ENCODE measurements at places on chromosomes 12 and 14.

GRCh38 chr14:62002642-62003041 is 240.4 kb downstream of the SNAPC1 start:
- no peak for DNase-seq

GRCh38 chr14:41607304-41607775 is 664 bp downstream of the LRFN5 start:
- DNase-seq: no peak

DNA sequence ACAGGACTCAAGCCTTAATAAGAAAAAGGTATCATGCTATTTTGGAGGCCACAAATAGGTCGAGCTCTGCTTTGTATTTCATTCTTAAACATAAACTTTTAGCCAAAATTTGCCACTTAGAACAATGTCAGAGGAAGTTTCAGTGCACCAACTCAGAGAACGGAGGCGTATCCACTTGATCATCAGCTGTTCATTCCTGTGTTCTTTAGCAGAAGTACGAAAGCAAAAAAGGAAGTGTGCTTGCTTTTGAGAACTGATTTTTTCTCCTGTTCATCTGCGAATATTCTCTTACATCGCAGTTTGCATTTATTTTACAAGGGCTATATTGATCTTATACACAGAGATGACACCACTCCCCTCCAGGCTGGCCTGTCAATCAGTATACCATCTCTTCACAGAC is 188.6 kb upstream of the SOX5 start:
- no peak for DNase-seq

- no peak for DNase-seq
Measured at GRCh38 chr14:28780843-28781820, 14.5 kb downstream of the FOXG1 start.

DNA sequence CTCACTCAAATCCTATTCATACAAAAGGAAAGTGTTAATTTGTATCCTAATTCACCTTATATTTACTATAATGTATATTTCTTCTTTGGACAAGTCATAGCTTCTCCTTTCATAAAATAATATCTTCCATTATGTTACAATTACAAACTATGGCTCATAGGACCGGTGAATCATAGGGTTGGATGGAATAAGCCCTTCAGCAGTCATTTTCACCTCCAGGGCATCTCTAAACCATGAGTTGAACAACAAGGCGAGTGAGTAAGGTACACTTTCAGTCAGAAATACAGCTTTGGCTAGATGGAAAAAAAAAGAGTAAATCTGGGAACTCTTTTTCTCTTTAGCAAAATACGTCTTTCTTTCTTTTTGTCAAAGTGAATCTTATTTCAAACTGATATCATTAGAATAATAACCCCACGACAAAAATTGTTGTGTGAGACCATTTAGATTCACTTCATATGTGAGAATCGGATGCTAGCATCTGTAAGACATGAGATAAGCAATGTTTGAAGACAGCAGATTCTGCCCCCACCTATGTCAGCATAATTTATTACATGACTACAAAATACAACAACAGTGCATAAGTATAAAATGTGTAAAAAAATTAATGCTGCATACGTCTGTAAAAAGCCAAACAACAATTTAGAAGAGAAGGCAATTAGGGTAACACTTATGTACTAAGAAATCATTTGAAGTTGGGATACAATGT is 184.4 kb upstream of the SLC38A2 start:
- DNase-seq: no peak

DNA sequence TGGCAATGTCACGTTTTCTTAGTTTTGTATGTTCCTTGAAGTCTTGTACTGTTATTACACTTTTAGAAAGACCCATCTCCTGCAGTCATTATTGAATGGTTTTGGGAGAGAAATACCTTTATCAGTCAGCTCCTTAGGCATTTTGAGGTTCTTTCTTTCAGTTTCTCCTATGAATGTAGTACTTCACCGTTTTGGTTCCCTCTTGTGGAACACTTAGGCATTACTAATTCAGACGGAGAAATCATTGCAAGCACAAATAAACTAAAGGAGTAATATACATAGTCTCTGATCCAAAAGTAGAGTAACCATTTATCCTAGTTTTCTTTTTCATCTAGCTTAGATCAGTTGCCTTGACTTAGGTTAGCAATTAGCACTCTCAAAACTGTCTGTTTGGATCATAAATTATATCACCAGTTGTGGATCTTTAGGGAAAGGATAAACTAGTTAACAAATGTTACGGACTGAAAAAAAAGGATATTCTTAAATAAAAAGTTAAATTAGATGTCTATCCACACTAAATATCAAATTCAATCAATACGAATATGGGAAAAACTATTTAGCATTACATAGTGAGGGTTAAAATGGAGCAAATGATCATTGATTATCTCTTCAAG is 1538.3 kb upstream of the SEL1L start:
- no peak for DNase-seq

DNA sequence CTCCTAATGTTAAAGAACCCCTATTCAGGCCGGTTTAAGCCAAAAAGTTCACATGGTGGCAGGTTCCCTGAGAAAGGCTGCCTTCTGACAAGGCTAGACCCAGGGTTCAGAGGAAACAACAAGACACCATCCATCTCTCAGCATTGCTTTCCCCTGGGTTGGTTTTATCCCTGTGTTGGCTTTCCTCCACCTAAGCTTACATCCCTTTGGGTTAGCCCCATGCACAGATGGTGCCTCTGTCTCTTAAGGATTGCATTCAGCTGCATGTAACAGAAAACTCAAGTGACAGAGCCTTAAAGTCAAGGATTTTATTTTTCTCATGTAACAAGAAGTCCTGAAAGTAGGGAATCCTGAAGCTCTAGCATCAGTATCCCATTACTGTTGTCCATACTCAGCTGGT is 42.8 kb upstream of the RIN3 start:
- DNase-seq: no peak

GRCh38 chr14:51607711-51608110 is 44.0 kb upstream of the FRMD6 start:
- DNase-seq: no peak

- DNase-seq: peak; percentile 94
Measured at GRCh38 chr12:401235-402028, at the start of gene CCDC77. TSS of gene CCDC77 (plus strand) at chr12:401644. CDS start at chr12:409384, 7,740 bp downstream.

DNA sequence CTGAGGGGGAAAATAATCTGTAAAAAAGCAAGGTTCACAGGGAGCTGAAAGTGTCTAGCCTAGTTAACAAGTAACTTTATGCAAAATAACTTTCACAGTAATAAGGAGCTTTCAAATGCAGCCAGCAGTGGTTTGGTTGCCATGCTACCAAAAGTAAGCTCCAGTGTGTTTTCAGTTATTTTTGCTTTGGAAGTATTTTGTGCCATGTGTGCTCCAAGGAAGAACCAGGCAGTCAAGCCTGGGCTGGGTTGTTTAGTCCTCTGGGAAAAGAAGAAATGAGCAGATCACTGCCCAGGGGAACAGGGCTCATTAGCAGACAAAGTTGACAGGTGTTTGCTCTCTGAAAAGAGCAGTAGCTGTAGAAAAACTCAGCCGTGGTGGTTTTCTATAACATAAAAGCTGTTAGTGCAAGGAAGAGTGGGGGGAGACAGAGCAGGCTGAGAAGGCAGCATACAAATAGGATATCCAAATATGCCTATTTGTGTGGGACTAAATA is 92.8 kb upstream of the TMTC2 start:
- no peak for DNase-seq

- no peak for DNase-seq
Measured at GRCh38 chr12:131789638-131790037, 38.6 kb upstream of the MMP17 start.

DNA sequence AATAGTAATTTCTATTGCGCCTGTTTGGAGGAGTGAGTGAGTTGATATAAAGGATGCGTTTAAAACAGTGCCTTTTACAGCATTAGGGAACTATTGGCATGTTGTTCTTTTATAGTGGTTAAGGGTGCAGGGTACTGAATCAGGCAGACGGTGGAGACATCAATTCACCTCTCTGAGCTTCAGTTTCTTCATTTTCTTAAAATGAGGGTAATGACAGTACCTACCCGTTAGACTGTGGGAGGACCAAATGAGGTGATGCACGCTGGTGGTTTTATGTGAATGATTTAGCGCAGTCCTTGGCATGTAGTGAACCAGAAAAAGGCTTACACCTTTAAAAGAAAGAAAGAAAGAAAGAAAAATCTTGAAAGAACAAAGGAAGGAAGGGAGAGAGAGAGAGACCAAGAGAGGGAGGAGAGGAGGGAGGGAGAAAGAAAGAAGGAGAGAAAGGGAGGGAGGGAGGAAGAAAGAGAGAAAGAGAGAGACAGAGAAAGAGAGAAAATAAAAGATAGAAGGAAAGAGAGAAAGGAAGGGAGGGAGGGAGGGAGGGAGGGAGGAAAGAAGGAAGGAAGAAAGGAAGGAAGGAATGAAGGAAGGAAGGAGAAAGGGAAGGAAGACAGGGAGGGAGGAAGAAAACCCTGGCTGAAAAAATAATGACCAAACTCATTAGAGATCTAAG is 22.2 kb upstream of the CCND2 start:
- DNase-seq: no peak

- no peak for DNase-seq
Measured at GRCh38 chr12:52260361-52261207, 13.9 kb upstream of the KRT86 start.

- DNase-seq: no peak
Measured at GRCh38 chr12:120984351-120984898, 6.1 kb downstream of the HNF1A start.

DNA sequence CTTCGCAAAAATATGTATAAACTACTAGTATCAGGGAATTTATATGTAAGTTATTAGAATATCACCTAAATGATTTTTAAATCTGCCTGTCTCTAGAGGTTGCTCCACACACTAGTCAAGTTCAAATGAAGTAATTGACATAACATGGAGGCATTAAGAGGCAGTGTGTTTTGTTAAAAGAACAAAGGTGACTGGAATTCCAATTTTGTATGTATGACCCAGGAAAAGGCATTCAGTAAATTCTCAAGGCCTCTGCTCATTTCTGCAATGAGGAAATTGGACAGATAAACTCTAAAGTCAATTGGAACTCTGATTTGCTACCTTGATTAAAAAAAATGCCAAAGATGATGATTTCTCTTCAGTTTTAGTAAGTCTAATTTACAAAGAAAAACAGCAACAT is 117.1 kb downstream of the NAV3 start:
- DNase-seq: no peak

DNA sequence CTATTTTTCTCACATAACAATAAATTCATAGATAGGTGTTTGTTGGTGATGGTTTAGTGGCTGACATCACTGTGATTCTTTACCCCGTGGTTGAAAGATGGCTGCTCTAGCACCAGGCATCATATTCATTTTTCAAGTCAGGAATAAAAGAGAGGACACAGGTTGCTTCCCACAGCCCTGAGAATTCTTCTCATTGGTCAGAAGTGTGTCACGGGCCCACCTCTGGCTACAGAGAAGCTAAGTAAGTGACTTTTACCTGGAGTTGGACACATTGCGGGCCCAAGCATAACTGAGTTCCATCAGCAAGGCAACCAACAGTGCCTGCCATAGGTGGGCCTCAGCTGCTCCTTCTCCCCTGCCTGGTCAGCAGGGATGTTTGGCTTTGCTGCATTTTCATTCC is 27.6 kb upstream of the FGF23 start:
- DNase-seq: no peak

DNA sequence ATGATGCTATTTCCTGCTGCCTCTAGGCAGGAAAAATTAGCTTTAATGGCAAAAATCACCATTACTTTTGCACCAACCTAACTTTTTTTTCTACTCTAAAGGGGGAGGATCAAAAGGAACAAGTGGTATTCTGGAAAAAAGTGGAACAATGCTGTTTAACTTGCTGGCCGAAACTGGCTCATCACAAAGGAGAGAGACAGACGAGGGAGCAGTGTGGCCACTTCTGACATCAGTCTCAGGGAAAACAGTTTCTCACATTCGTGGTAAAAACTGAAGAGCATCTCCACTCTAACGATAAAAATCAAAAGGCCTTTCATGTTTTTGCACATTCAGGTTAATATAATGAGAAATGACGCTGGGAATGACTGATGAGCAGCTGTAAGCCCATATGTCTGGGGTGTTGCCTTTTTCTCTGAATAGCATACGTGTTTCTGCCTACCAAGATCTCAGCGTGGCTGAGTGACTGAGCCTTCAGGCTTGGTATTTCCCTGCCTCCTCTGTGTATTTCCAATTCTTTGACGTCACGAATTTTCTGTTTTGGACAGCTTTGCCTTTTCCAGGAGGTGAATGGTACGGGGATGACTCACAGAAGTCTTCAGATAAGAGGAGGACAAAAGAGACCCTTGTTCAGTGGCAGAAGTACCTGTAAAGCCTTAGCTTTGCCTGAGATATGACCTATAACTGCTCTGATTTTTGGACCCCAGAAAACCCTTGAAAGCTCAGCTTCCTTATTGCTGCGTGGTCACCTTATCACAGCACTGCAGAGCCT is 358.8 kb downstream of the GLT1D1 start:
- no peak for DNase-seq

- DNase-seq: peak; percentile 19
Measured at GRCh38 chr12:9244894-9245293, 36.7 kb upstream of the PZP start.

- DNase-seq: no peak
Measured at GRCh38 chr14:94121485-94121884, 7.9 kb downstream of the IFI27L2 start.

DNA sequence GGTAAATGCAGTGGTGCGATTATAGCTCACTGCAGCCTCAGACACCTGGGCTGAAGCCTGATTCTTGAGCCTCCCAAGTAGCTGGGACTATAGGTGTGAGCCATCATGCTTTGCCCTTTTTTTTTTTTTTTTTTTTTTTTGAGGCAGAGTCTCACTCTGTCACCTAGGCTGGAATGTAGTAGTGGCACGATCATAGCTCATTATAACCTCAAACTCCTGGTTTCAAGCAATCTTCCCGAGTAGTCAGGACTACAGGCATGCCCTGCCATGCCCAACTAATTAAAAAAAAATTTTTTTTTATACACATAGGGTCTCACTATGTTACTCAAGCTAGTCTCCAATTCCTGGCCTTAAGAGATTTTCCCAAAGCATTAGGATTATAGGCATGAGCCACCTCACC is 6.9 kb downstream of the ATP2A2 start:
- DNase-seq: no peak

GRCh38 chr14:101352567-101352966 is 208.7 kb upstream of the DIO3 start:
- no peak for DNase-seq

GRCh38 chr12:50862316-50862715 is 19.6 kb downstream of the TMPRSS12 start:
- no peak for DNase-seq

DNA sequence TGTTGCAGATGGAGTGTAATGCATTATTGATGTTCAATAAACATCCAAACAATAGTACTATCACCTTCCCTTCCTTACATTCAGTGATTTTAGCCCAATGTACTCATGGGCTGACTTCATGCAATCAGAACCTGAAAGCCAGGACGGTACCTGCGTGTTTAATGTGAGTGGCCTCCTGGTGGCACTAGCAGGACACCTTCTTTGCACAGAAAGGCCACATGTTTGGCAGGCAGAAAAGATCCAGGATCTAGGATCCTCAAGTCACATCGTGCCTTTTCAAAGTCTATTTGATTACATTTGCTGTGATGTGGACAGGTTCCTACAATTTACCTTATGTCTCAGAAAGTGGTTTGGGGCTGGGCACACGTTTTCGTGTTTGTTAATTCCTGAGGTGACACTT is 82.9 kb downstream of the NEDD1 start:
- DNase-seq: no peak

GRCh38 chr14:68779761-68780323 is 13.0 kb downstream of the ZFP36L1 start:
- no peak for DNase-seq
